Tibial artery (tissue), 4 donors: ENCODE measurements at places on chromosomes 16 and 17.

- no peak for DNase-seq
Measured at GRCh38 chr17:57915985-57916757, 39.0 kb downstream of the CUEDC1 start.

DNA sequence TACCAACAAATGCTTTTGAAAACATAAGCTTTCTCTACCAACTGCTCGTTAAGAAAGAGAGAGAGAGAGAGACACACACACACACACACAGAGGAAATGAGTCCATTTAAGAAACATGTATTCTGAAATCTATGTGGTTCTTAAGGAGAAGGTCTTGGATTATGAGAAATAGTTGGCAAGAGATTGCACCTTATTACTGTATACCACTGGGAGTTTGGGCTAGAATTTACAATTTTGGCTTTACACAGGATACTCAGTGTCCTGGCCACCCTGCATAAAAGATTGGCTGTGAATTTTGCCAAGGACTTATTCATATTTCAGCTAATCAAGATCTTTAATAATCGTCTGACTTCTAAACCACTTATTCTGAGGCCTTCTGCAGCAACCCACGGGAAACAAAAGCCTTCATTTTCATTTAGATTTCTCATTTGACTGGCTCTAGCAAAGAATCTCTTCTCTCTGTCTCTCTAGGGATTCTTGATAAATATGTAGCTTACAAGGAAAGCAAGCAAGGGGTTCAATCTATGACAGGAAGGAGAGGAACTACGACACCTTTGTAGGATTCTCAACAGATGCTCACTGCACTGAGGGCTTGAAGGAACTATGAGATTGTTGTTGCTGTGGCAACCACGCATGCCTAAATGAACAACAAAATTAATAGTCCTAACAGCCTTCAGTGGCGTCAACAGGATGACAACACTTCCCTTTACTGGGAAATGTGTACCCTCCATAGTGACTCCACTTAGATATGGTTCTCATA, 75.3 kb upstream of the GNAO1 start:
- DNase-seq, result no peak

GRCh38 chr17:67216578-67217320, 28.2 kb downstream of the HELZ start:
- no peak for DNase-seq

- DNase-seq, result no peak
Measured at GRCh38 chr17:67050471-67051154, 6.3 kb downstream of the CACNG1 start.

DNA sequence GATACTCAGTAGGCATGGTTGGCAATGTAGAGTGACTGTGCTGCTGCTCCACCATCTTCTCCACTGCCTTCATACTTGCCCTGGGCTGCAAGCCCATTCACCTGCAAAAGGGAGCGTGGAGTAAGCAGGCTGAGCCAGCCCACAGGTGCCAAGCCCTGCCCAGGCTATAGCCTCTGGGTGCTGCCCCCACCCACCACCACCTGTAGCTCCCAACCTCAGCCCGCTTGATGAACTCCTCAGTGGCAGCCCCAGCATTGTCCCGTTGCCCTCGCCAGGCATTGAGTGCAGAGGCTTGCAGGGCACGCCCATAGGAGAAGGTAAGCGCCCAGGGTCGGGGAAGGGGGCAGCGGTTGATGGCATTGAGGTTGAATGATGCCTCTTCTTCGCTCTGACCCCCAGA, 2.2 kb upstream of the PIGS start:
- no peak for DNase-seq

DNA sequence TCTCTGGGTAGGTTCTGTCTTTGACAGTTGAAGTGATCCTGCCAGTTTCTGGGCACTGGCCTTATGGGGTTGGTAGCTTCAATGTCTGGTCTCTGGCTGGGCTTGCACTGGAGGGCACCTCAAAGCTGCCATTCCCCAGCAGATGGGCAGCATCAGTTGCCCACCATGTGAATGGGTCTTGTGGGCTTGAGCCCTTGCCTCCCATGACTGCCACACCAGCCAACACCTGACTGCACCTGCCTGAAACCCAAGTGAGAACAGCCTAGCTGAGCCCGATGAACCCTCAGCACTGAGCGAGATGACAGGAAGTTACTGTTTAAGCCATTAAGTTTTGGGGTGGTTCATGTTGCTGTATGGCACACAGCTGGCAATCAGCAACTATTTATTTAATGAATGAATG, 69.1 kb upstream of the AXIN2 start:
- DNase-seq, result no peak
